ENCODE measurements at places on chromosomes 2 and 18.

GRCh38 chr2:96642564-96643360, at the start of gene FER1L5:
FER1L5 (plus strand) TSS chr2:96642764; CDS start chr2:96642837, 73 bp downstream.
- peak; percentile 85 for DNase-seq

DNA sequence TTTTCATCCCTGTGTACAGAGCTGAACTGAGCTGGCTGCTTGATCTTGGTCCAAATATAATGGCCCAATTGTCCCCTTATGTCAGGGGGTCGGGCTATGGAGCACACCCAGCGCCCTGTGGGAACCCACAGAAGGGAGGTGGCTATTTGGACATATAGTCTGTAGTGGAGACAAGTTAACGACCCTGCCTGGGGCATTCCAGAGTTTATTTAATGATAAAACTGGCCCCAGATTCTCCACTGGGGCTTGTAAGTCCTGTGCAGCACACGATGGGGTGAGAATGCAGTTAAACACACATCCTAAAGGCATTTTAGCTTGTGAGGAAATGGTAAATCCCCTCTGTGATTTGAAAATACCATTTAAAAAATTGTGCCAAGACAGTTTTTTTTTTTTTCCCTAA, 72.9 kb downstream of the QPCT start:
- no peak for DNase-seq

- no peak for DNase-seq
These were observed 165.1 kb upstream of the KCNJ3 start for GRCh38 chr2:154533300-154533940.

GRCh38 chr2:42256505-42256904, 87.4 kb downstream of the EML4 start:
- no peak for DNase-seq

DNA sequence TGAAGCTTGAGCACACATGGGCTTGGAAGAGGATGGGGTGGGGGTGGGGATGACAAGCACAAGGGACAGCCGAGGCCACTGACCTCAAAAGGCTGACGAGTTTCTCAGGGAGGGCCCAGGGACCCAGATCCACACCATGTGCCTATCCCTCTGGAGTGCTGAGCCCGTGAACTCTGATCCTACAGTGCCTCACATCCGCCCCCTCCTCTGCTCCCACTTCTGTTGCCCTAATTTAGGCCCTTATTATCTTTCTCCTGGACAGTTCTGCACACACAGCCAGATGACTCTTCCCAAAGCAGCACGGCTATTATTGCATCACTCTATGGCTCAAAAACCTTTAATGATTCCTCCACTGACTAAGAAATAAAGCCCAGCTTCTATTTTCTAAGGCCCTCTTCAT, 24.8 kb downstream of the CYRIA start:
- no peak for DNase-seq

DNA sequence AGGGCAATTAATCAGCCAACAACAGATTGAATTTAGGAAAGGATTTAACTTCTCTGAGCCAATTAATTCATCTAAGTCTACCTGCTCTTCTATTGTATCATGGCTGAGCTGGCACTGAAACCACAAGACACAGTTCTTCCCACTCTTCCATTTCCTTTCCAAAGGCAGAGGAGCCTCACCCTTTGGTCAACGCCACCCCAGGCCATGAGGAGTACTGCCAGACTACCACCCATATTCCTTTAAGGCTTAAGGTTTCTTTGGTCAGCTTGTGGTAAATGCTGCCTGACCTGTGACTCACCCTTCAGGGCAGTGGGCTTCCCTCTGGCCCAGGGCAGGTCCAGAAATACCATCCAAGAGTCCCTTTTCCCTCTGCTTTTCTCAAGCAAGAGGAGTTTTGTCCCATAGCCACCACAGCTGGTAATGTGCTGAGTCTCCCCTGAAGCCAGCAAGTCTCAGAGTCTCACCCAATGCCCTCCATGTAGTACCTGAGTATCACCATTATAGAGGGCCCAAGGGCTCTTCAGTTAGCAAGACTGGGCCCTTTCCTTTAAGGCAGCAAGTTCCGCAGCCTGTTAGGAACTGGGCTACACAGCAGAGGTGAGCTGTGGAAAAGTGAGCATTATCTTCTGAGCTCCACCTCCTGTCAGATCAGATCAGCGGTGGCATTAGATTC, 900.5 kb upstream of the CRIM1 start:
- DNase-seq: peak; percentile 16

- peak; percentile 43 for DNase-seq
These were observed at the start of gene NEU4 for GRCh38 chr2:241808721-241809382. NEU4 (plus strand) TSS chr2:241809193; CDS start chr2:241814485, 5,292 bp downstream.

- DNase-seq: no peak
These were observed 115.3 kb downstream of the FEZ2 start for GRCh38 chr2:36482576-36483214.

- DNase-seq: no peak
These were observed 219.3 kb upstream of the TNP1 start for GRCh38 chr2:217079165-217079564.

DNA sequence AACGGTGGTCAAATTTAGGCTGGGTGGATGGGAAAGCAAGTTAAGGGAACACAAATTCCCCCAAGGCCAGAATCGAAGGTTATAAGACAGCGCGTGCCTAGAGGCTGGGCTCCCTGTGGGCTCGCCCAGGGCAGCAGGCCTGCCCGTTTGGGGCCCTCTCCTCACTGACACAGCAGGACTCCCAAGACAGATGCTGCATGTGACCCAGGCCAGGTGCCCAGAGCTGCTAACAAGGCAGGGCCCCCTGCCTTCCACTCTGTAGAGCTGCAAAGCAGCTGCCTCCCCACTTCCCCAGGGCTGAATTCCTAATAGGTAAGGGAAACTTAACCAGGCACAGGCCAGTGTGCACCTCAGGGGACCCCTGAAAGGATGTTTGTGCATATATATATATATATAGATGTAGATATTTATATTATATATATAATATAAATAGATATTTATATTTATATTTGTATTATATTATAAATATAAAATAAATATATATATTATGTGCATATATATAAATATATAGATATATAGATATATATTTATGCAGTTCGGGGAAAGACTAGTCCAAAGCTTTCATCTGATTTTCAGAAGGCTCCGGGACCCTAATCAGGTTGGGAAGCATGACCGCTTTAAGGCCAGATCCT, 43.7 kb downstream of the TMEM37 start:
- DNase-seq: peak; percentile 55

DNA sequence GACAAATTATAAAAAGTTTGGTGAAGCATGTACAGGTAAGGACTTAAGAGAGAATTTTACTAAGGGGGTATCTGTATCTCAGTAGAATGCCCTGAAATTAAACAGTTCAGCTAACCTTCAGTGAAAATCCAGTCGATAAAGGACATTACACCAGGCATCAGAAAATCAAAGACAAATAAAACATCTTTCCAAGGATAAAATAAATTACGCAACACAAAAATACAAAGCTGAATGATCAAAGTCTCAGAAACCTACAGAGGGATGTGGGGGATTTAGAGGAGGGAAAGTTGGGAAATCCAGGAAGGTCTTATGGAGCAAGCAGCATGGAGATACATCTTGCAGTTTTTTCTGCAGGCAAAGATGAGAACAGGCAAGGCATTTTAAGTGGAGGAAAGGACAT, 384.1 kb downstream of the TNS1 start:
- DNase-seq: no peak

DNA sequence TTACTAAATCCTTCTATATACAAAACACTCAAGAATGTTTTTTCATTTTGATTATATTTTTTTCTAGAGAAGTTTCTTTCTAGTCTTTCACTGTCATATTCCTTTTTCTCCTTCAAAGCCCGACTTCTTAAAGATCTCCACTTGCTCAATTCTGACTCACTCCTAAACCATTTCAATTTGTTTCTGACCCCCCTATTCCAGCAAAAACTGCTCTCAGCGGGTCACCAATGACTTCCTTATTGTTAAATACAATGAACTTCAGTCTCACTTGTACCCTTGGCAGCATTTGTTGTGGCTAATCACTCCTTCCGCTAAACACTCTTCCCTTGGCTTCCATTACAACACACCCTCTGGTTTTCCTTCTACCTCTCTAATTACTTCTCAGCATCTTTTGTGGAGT, 111.1 kb upstream of the RBBP8 start:
- DNase-seq: peak; percentile 50

DNA sequence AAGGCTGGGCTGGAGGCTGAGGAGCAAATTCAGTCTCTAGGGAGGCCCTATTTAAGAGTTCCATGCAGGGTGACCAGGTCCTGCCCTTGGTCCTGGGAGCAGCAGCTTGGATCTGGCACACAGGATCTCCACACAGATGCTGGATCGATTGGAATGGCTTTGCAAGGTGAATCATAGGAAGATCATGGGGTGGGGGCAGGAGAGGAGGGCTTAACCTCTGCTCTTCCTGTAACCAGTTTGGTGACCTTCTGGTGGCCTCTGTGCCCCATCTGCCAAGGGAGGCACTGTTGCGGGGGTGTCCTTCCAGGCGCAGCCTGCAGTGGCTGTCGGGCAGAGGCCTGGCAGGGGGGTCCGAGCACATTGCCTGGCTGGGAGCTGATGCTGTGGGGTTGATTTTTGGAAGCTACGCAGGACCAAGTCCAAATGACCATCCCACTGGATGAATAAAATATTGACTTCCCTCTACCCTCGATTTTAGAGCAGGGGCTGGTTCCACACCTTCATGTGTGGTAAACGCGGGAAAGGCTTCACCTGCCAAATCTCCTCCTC, 79.7 kb downstream of the EDAR start:
- peak; percentile 3 for DNase-seq

- no peak for DNase-seq
These were observed 682.9 kb downstream of the KCNJ3 start for GRCh38 chr2:155381436-155381835.

GRCh38 chr2:136030406-136030805, 45.0 kb upstream of the DARS1 start:
- DNase-seq: no peak

DNA sequence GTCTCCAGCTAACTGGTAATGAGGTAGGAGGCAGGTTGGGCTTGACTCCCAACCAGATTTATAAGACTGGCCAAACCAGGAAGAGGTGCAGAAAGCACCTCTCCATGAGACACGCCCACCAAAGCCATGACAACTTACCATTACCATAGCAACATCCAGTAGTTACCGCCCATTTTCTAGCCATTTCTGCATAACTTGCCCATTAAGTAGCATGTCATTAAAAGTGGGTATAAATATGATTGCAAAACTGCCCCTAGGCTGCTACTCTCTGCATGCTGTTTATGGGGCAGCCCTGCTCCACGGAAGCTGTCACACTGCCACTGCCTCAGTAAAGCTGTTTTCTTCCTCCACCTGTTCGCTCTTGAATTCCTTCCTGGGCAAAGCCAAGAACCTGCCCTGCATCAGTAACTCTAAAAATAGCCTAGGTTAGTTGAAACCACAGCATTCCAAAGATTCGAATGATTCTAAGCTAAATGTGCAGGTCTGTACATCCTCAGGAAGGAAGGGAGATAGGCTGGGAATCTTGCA, 131.9 kb downstream of the ATL2 start:
- peak; percentile 58 for DNase-seq

- DNase-seq: no peak
These were observed 45.9 kb downstream of the AGAP1 start for GRCh38 chr2:235539773-235540172.

DNA sequence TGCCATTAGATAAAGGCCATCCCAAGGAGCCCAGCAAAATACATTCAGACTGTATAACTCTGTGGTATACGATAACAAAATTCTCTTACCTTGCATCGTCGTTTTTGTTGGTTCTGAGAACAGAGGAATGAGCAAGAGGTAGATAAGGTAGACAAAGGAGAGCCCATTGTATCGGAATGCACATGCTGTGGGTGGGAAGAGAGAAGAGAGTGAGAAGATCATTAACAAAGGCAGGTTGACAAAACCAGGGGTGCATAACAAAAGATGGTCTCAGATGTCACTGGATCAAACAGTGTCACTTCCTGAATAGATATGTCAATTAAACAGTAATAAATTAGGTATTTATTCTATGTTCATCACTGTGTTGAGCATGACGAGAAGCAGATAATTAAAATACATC, 83.3 kb downstream of the PIEZO2 start:
- peak; percentile 61 for DNase-seq

- DNase-seq: no peak
These were observed 159.1 kb upstream of the PIEZO2 start for GRCh38 chr18:11308499-11308898.

DNA sequence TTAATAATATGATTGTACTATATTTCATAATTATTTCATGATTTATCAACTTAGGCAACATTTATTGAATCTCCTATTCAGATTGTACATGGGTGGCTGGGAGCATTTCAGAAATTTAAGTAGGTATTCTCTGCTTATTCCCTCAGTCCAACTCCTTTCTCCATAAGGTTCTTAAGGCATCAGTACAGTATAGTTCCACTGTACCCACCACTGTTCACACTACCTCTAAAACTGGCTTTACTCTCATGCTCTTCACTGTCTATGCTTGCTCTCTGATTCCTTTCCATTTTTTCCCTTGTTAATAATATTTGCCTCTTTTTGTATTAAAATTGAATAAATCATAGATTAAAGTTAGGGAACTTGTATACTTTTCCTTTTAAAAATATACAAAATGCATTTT, 89.8 kb downstream of the EHBP1 start:
- no peak for DNase-seq

DNA sequence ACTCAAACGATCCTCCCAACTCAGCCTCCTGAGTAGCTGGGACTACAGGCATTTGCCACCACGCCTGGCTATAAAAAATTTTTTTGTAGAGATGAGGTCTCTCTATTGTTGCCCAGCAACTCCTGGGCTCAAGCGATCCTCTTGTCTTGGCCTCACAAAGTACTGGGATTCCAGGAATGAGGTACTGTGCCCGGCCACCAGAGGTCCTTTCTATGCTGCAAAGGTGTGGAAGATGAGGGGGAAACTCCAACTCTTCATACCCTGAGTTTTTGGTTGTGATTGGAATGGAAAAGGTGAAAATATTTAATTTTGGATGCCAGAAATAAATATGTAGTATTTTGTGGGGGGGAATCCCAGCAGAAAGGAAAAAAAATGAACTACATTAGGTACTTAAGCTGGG, 36.0 kb downstream of the MRPL33 start:
- peak; percentile 39 for DNase-seq

DNA sequence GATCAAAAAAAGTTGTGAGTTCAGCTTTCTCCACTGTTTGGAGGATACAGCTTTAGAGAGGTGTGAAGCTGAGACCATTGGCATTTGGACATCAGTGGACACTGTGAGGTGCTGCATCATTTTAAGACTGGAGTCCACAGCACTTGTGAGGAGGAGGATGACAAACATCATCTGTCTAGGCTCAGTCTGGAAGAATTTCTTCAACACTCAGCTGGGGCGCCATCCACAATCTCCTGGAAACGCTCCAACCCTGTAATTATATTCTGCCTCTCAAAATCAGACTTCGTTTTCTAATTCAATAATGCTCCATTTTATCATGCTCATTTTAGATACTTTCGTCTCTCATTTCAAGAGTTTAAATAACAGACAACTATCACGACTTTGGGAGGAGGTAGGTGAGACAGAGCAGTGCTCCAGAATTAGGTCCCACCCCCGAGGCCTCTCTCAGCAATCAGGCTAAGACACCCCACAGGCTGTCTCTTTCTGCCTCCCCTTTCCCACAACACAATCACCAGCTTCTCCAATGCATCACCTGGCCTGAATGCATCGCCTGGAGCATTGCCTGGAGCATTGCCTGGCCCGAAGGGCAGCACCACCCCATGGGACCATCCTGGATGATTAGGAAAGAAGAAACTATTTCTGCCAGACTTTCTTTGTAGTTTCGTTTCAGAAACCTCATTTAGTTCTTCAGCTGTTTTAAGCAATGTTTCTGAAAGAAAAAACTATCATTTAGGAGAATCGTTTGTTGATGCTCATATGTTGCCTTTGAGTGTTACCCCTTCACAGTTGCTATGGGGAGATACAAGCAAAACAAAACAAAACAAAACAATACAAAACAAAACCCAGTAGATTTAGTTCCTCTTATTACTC, 37.0 kb upstream of the DPP10 start:
- DNase-seq: no peak

Data from iPS-NIHi11 (cell line).